ENCODE measurements at places on chromosomes 5 and 9. TPM values are rescaled to one million over a fixed set of nuclear protein-coding genes. Genes with fewer than 3 reads are reported as not detected.

DNA sequence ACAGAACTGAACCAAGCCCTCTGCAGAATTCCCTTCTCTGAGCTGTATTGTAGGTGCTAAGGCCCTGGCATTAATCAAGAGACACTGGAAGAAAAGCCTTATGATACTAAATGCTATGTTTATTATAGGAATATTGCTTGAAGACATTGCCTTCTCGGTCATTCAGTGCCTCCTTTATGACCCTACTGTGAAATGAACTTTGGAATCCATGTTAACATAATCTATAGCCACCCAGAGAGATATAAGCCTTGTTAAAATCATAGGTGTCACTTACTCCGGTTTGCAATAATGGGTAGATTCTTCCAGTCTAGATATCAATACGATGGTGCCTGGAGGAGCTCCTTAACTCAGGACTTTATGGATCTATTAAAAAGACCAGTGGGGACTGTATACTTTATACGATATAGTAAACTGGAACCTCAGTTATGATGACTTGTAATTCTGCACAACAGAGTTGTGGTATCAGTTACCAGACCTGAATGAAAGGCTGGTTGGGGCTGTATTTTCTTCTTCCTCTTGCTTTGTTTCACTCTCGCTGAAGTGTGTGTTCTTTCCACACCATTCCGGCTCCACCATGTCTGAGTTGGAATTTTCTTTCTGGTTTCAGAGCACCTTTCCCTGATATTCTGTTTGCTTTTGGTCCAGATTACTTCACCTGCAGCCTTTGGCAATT lies 154.5 kb downstream of the DROSHA start:
- H3K4me1 ChIP-seq: 0 out of 2 replicates have a peak, but pooled peaks cover 2% of the 10 kb centered on the region
- no peaks in the 10 kb centered on the region for H3K27me3 ChIP-seq
- DNase-seq: no peak
- no peaks in the 10 kb centered on the region for H3K36me3 ChIP-seq
- H3K4me3 ChIP-seq: no peak overlapping the region

SH3RF2 gene
- total RNA-seq: 0.95 TPM

- no peak overlapping the region for H3K27ac ChIP-seq
- no peaks in the 10 kb centered on the region for H3K27me3 ChIP-seq
- DNase-seq: no peak
- H3K36me3 ChIP-seq: no peaks in the 10 kb centered on the region
- no peaks in the 10 kb centered on the region for H3K4me1 ChIP-seq
- H3K4me3 ChIP-seq: no peak overlapping the region
Observed at GRCh38 chr5:120516805-120517204, 52.7 kb downstream of the PRR16 start.

DNA sequence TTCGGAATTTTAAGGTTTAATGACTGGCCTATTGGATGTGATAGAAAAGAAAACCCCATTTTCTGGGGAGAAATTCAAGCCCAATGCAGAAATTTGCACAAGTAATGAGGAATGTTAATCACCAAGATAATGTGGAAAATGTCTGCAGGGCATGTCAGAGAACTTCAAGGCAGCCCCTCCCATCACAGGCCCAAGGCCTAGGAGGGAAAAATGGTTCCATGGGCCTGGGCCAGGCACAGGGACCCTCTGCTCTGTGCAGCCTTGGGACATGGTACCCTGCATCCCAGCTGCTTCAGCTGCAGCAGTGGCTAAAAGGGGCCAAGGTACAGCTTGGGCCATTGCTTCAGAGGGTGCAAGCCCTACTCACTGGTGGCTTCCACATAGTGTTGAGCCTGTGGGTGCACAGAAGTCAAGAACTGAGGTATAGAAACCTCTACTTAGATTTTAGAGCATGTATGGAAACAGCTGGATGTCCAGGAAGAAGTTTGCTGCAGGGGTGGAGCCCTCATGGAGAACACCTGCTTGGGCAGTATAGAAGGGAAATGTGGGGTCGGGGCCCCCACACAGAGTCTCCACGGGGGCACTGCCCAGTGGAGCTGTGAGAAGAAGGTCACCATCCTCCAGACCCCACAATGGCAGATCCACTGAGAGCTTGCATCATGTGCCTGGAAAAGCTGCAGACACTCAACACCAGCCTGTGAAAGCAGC lies 12.2 kb downstream of the FBXO10 start:
- H3K27ac ChIP-seq: no peak overlapping the region
- peaks cover 7% of the 10 kb centered on the region for H3K4me1 ChIP-seq
- 0 out of 2 replicates have a peak, but pooled peaks cover 7% of the 10 kb centered on the region for H3K36me3 ChIP-seq
- no peak overlapping the region for H3K4me3 ChIP-seq
